ENCODE measurements at places on chromosomes 7 and 10.

- no peak for DNase-seq
Measured at GRCh38 chr10:1724921-1725488, 12.3 kb downstream of the ADARB2 start.

DNA sequence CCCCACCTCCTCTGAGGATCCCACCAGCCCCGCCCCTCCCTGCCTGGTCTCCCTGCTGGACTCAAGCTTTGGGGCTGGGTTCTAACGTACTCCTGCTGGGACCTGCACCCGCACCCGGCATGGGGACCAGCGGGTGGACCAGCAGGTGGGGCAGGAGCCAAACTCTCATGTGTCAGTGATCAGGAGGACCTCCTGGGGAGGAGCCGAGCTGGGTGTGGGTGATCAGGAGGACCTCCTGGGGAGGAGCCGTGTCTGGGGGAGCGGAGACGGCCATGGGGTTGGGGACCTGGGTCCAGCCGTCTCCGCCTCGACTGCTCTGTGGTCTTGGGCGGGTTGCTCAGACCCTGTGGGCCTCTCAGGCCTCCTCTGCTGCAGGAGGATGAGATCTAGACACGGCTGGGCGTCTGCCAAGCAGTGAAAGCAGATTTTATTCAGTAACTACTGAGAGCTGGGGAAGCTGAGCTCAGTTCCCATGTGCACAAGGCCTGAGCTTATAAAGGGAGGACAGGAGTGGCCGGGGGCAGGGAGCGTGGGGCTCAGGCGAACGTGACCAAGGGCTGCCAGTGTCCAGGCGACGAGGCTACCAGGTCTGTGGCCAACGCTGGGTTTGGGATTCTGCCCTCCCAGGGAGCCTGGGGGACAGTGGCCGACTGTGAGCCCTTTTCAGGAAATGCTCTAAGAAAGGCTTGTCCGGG is 33.6 kb upstream of the UTF1 start:
- DNase-seq = no peak

DNA sequence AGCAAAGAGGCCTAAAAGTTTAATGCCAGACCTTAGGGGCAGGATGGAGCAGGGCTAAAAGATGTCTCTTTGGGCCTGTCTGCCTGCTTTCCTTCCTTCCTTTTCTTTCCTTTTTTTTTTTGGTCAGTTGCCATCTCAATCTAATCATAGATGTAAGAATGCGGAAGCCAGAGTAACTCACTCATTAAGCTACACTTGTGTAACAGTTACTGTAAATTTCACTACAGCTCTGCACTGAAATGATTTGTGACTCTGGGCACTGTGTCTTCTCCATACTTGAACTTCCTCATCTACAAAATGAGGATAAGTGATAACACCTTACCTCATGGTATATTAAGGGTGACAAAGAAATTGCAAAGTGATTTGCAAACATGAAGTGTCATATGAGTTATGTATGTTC is 75.5 kb upstream of the AGK start:
- DNase-seq = no peak

DNA sequence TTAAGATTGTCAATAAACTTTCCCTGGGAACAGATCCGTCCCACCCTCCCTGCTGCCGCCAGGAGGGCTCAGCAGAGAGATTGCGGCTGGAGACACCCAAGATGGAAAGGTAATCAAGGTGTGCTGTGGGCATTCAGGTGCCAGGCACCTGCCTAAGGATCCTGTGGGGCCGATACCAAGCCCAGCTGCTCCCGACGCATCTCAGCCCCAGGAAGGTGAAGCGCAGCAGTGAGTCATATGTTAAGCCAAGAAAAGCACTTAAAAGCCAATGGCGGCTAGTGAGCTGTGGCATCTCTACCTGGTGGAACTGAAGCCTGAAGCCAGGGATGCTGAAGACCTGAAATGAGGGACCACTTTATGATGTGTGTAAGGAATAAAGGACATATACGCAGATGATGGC is 6.1 kb downstream of the WDR86 start:
- DNase-seq = no peak

- peak; percentile 56 for DNase-seq
Measured at GRCh38 chr10:69088801-69089501, 1.0 kb downstream of the SRGN start.

DNA sequence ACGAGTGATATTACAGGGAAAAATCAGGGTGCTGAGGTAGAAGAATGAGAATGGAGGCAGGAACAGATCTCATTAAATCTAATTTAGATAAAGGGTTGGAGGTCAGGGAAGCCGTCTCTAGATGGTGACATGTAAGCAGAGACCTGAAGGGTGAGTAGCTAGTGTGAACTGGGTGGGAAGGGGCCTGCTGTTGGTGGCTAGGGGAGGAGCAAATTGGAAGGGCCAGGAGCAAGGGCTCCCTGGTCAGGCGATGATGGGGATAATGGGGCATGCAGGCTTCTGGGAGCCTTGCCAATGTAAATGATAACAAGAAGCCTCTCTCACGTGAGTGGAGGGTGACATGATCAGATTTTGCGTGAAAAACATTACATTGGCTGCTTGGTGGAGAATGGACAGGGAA is 76.3 kb downstream of the WDFY4 start:
- DNase-seq = no peak

- DNase-seq = no peak
Measured at GRCh38 chr10:125068406-125068805, 92.0 kb downstream of the CTBP2 start.

DNA sequence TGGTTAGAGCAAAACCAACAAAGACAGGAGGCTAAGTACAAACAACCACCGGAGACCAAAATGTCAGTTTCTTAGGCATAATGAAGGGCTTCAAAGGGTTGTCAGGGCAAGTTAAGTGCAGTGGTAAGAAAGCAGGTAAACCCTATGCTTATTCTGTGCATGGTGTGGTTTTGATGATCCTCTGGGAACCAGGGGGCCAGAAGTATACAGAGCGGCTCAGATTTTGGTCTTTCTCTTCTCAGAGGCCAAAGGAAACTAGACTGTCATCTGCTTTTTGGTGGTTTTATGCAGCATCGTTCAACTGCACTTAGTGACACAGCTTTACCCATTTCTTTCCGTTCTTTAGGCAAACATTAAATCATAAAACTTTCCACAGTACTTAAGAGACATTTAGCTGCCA is 332.7 kb upstream of the CELF2 start:
- no peak for DNase-seq

- no peak for DNase-seq
Measured at GRCh38 chr10:75205908-75206307, 4.7 kb upstream of the VDAC2 start.

DNA sequence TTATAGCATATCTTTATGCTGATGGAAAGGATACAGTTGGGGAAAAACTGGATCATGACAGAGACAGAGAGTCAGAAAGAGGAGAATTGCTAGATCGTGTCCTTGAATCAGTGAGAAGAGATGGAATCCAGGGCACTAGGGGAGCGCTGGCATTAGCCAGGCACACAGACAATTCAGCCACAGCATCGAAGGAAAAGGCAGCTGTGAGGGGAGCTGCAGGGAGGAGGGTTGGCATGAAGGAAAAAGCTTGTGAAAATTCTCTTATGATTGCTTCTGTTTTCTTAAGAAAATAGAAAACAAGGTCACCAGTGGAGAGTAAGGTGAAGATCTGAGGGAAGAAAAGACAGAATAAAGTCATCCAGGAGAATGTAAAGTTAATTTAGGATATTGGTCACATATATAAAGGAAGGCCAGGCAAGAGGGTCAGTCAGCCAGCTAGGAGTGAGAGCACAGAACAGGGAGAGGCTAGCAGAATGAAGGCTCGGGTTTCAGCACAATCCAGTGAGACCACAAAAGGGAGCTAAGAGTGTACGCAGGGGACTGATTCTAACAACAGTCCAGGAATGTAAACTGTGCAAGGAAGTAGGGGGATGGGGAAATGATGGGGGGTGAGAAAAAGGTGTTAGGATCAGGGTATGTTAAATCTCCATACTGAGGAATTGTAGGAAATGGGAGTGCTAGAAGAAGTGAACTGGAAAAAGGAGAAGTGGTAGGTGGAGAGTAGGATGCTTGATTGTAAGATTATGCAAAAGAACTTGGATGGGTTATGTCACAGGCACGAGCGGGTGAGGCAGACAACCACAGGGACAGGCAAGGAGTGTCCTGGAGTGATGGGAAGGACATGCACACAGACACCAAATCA is 112.0 kb downstream of the RNF32 start:
- no peak for DNase-seq

DNA sequence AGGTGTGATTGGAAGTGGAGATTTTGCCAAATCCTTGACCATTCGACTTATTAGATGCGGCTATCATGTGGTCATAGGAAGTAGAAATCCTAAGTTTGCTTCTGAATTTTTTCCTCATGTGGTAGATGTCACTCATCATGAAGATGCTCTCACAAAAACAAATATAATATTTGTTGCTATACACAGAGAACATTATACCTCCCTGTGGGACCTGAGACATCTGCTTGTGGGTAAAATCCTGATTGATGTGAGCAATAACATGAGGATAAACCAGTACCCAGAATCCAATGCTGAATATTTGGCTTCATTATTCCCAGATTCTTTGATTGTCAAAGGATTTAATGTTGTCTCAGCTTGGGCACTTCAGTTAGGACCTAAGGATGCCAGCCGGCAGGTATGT is 13.6 kb downstream of the STEAP2 start:
- DNase-seq = no peak

DNA sequence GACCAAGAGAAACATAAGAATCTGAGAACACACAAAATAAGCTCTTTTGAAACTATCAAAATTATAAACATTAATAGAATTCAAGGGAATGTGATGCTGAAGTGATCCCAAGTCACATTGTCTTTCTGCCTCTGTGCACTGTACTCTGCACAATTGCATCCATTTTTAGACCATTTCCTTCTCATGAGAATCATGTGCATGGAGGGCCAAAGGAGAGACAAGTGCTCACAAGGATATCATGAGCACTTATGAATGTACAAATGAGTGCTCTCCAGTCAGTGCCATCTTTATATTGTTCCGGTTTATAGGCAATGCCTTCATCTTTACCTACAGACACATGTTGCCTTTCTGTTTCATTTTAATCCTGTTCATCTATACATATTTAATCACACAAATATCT is 36.9 kb downstream of the MET start:
- no peak for DNase-seq

- no peak for DNase-seq
Measured at GRCh38 chr7:55966851-55967250, 2.5 kb downstream of the NIPSNAP2 start.

DNA sequence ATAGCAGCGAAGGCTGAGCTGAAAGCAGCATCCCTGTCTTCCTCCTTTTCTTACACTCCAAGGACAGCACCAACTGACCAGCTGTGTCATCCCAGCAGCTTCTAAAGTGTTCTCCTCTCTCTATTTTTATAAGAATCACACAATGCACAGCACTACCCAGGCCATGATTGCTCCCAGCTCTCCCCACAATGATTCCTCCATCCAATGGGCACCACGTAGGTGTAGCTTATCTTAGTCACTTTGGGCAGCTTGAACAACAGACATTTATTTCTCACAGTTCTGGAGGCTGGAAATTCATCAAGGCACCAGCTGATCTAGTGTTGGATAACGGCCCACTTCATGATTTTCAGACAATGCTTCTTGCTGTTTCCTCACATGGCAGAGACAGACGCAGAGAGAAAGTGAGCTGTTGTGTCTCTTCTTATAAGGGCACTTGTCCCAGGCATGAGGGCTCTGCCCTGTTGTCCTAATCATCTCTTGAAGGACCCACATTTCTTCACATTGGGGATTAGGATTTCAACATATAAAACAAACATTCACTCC is 92.0 kb upstream of the CDC14C start:
- no peak for DNase-seq

- DNase-seq = peak; percentile 15
Measured at GRCh38 chr7:32502728-32503127, 7.4 kb downstream of the AVL9 start.

GRCh38 chr10:43890124-43890523 is 241.4 kb upstream of the ZNF32 start:
- no peak for DNase-seq

DNA sequence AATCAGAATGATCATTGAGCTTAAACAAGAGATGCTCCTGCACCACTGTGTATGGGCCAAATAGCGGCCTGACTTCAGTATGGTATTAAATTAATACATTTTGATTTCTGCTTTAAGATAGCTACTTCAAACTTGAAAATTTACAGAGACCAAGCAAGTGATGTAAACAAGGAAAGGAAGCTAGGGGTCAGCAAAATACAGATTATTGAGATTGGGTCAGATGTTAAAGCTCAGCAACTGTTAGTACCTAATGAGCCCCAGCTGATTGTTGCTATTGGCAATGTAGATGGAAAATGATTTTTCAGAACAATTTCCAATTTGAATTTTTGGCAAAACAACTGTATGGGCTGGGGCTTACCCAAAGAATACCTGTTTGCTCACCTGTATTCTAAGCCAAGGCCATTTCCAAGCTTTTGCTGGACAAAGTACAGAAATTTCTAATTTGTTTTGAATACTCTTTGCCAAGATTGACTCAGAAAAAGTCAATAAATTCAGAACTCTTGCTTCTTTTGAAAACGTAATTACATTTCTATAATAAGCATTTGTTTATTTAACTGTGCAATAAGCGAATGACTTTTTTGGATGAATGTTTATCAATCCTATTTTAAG is 23.0 kb upstream of the DLD start:
- no peak for DNase-seq

GRCh38 chr10:8049045-8049864 is 5.2 kb upstream of the GATA3 start:
- no peak for DNase-seq

DNA sequence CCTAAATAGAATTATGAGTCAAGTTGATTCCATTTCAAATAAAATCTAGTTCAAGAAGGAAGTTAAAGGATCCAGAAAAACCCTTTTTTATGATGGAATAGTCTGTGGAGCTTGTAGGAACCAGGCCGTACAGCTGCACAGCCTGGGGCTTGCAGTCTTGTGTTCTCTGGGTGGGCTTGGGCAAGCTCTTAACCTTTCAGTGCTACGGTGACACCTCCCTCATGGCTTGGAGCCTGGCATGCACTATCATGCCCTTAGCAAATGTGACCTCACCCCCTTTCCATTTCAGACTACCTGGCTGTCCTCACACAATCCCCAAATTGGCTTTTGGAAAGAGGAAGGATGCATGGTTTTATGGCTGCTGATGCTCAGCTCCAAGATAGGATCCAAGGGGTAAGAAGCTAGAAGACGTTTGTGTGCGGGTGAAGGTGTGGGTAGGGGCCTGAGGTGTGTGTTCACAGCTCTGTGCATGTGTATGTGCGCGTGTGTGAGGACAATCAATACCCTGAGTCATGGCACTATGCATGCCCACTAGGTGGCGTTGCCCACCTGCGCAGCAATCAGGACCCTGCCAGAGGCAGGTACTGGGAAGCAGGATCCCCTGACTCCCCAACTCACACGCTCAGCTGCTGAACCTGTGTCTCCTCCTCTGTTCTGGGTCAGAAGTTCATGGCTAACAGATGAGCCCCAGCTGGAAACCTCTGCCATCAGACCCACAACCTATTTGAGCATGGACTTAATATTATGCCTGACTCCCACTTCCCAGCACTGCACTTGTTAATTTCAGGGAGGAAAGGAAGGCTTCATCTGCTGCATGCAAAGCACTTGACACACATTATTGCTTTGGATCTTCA is 113.4 kb downstream of the PTPN20 start:
- DNase-seq = peak; percentile 69

GRCh38 chr7:125279961-125280360 is 350.3 kb upstream of the POT1 start:
- no peak for DNase-seq
